Stimulated activated CD4-positive, alpha-beta T cell treated with anti-CD3 and anti-CD28 coated beads, Interleukin-15, amount 100 ng/mL, for 1 hour (primary cell): ENCODE measurements at places on chromosomes 13 and 19.

- DNase-seq, result no peak
Observed at GRCh38 chr13:52385870-52386269, 20.1 kb downstream of the THSD1 start.

- DNase-seq, result peak; percentile 100
Observed at GRCh38 chr19:2061495-2062388, 10.7 kb upstream of the MKNK2 start.

- DNase-seq, result no peak
Observed at GRCh38 chr13:23572836-23573235, 2.6 kb downstream of the TNFRSF19 start.

DNA sequence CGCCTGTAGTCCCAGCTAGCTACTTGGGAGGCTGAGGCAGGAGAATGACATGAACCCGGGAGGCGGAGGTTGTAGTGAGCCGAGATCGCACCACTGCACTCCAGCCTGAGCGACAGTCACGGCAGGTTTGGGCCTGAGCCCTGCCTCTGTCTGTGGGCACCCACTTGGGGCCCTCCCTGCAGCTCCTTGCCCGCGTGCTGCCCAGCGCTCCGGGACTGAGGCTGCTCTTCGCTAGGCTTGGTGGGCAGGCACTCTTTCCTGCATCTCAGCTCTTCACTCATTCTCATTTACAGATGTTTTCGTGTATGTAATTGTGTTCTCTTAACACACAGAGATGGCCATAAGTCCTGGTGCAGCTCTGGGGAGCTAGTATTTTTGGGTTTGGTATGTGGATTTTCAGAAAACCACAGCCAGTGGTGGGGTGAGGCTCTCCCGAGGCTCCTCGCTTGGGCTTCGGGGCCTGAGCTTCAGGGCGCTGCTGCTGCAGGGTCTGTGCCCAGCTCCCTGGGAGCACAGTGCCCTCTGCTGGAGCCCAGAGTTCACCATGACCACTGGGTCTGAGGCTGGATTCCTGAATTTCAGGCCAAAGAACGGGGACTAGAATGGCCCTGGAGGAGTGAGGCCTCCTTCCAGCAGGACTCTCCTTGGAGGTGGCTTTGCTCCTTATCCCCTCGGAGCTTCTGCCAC, 15.2 kb downstream of the UPF1 start:
- peak; percentile 49 for DNase-seq

- DNase-seq, result no peak
Observed at GRCh38 chr19:48842789-48843162, 6.5 kb upstream of the HSD17B14 start.

- DNase-seq, result no peak
Observed at GRCh38 chr19:30712431-30713337, 340.5 kb downstream of the ZNF536 start.

DNA sequence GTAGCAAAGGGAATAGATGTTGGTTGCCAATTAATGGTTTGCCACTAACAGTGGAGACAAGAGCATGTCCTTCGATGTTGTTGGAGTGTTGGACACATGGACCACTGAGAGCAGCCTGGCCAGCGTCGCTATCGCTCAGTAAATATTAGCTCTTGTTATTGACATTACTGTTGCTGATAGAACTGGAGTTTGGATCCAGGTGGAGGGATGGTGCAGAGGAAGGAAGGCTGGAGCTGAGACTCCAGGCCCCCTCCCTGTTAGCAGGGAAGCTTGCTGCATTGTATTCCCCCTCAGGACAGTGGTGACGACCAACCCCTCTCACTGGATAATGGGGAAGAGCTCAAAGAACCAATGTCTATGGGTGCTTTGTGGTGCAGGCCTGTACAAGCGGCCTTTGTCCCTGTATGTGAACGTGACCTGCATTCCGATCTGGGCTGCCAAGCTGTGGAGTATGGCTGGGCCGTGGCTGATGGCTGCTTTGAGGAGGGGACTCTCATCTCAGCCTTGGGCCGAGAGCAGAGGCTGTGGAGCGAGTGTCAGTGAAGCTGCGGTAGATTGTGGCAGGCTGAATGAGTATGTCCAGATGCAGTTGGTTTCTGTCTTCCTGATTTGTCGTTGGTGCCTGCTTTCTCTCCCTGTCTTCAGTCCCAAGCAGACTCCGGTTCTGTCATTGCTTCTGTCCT, 7.0 kb downstream of the CLASRP start:
- DNase-seq, result no peak

GRCh38 chr19:28612275-28612769, 600.6 kb downstream of the UQCRFS1 start:
- DNase-seq, result no peak

DNA sequence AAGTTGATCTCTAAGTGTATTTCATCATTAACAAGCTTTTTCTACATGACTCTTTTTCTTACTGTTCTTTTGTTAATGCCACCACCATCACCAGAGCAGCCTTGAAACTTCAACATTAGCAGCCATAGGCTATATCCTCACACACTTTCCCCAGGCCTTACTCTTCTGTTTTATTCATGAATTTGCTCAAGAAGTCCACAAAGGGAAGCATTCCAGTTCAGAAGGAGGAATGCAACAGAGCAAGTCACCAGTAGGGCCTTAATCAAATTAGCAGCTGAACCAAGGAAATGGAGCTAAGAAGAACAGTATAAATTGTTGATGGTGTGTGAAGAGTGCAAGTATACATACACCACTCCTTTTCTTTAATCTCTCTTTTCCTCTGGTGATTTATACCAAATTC, 223.1 kb downstream of the NBEA start:
- no peak for DNase-seq

DNA sequence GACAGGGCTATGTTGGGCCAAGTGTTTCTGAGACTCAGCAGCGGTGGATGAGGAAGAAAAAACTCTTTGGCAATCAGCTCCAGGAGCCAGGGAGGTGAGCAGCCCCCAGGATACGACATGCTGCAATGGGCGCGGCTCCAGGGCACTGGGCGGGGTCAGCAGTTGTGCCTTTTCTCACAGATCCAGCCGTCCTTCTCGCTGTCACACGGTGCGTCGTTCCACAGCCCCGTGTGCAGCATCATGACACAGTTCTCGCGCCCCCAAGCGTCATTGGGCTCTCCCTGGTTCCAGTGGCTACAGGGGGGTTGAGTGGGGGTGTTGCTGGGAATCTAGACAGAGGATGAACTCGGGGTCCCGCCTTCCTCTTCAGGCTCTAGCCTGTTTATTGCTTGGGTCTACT, 2.7 kb downstream of the CLEC4G start:
- no peak for DNase-seq

- DNase-seq, result no peak
Observed at GRCh38 chr13:67351909-67352308, 121.8 kb upstream of the PCDH9 start.

DNA sequence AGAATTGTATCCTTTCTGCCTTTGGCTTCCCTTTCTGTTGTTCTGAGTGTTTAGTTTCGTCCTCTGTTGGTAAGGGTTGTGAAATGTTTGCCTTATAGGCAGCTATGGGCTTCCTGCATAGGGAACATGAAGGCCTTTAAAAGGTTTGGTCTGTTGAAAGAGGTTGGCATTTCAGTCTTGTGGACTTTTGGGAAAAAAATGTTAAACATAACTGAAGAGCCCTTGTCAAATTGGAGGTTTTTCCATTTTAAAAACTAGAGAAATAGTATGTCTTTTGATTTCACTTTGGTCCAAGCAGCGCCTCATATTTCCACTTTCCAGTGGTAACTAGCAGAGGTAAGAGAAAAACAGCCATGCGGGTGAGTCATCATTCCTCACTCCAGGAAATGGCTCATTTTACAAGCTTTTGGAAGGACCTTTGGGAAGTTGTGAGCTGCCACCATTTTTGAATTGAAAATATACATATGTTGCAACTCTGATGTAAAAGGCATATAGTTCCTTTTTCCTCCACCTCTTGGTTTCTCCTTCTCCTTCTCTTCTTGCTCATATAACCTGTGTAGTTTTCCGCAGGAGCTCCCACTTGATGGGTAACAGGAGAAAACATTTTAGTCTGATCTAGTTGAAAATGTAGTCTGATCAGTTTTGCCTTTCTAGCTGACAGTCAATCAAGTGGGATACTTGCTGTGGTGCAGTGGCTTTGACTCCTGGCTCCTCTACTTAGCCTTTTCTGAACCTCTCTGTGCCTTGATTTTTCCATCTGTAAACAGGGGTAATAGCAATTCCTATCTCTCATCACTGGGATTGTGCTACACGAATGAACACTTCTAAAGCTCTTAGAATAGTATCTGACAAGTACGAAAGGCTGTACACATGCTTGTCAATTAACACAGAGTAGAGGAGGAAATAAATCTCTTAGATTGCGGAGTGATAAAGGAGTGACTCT, 23.0 kb downstream of the GPC6 start:
- DNase-seq, result no peak

- no peak for DNase-seq
Observed at GRCh38 chr13:75195495-75196146, 286.3 kb downstream of the TBC1D4 start.

DNA sequence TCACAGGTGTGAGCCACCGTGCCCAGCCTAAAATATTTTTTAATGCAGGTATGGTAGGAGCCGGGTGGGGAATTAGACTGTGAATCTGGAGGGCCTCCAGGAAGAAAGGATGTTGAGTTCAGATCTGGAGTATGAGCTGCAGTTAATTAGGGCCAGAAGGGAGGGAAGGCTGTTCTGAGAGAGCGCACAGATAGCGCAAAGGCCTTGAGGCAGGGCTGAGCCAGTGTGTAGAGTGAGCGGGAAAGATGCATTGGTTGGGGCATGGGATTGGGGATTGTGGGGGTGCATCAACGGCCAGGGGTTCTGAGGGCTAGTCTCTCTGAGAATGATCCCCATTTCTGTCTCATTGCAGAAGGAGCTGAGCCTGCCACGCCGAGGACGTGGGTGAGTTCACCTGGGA, 9.7 kb downstream of the MAST3 start:
- no peak for DNase-seq

- DNase-seq, result no peak
Observed at GRCh38 chr13:32002873-32003272, 28.7 kb upstream of the FRY start.

DNA sequence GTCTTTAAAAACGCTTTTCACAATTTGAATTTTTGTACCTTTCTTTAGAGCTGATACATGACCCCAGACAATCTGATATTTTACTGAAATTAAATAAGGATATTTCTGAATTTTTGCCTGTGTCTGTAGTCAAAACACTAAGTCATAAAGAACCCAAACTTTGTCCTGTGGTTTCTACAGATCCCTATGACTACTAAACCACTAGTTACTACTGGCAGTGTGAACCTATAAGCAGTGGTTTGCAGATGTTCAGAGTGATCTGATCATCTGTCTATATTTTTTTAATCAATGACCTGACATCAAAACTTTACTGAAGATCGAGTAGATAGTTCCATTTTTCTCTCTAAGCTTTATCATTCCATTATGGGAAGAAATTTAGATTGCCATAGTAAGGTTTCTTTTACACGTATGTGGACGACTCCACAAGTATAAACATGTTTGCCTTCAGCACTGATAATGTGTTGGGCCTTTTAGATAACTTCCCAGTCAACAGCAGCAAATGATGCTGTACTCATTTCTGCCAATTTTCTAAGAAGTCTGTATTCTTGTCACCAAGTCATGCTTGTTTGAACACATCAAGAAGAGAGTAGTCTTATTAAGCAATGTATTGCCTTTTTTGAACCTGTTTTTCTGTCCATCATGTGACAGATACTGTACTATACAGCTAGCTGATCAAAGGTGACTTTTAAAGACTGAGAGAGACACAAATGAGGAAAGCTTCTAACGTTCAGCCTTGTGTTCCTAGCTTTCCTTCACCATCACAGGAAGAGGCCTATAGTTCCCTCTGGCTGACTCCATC, 21.8 kb downstream of the POLR1D start:
- DNase-seq, result no peak
